Neuronal stem cell (in vitro differentiated cells): ENCODE measurements at places on chromosomes 5 and 9.

DNA sequence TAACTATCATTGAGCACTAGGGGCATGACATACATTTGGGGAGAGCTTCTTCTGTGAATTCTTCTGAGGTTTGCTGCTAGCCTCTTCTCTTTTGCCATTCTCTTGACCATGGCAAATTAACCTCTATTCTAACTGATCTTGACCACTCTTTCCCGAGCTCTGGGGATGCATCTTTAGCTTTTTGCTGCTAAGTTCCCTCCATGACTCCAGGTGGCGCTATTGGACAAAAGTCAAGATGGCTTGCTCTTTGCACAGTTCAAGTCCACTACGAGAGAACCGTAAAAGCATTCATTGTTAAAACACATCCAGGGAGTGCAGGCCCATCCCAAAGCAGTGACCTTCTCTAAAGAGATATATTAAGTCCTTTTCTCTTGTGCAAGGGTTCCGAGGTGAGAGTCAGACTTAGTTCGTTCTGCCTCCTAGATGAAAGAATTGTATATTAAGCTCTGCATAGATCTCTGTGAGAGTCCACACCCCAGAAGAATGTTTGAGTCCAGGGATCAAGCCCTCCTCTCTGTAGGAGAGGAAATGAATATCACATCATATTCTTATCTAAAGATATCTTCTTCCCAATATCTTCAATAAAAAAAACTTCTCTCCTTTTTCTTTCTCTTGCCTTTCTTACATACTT, 1152.9 kb upstream of the CDH6 start:
- no peaks in the 10 kb centered on the region for H3K4me1 ChIP-seq
- H3K27ac ChIP-seq, result no peak overlapping the region
- no peaks in the 10 kb centered on the region for H3K36me3 ChIP-seq
- H3K4me3 ChIP-seq, result no peak overlapping the region
- DNase-seq, result peak; percentile 74

GRCh38 chr5:158942217-158942616, 157.5 kb downstream of the EBF1 start:
- DNase-seq, result no peak
- no peaks in the 10 kb centered on the region for H3K27me3 ChIP-seq
- peaks cover 17% of the 10 kb centered on the region for H3K36me3 ChIP-seq
- H3K27ac ChIP-seq, result no peak overlapping the region
- no peak overlapping the region for H3K4me3 ChIP-seq

- H3K4me1 ChIP-seq, result peaks cover 2% of the 10 kb centered on the region
- DNase-seq, result peak; percentile 23
- H3K4me3 ChIP-seq, result peak overlapping the region; percentile 99
- H3K36me3 ChIP-seq, result peaks cover 39% of the 10 kb centered on the region
- no peak overlapping the region for H3K27ac ChIP-seq
Measured at GRCh38 chr9:133375116-133375723, 640 bp downstream of the SURF4 start.

DNA sequence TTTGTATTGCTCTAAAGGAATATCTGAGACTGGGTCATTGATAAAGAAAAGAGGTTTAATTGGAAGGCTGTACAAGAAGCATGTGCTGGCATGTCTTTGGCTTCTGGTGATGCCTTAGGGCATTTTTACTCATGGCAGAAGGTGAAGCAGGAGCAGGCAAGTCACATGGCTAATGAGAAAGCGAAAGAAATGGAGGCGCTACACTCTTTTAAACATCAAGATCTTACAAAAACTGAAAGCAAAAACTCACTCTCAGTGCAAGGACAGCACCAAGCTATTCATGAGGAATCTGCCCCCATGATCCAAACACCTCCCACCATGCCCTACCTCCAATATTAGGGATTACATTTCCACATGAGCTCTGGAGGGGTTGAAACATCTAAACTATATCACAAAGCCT, 1458.8 kb upstream of the ACO1 start:
- DNase-seq, result no peak
- no peaks in the 10 kb centered on the region for H3K4me1 ChIP-seq
- no peak overlapping the region for H3K27ac ChIP-seq

DNA sequence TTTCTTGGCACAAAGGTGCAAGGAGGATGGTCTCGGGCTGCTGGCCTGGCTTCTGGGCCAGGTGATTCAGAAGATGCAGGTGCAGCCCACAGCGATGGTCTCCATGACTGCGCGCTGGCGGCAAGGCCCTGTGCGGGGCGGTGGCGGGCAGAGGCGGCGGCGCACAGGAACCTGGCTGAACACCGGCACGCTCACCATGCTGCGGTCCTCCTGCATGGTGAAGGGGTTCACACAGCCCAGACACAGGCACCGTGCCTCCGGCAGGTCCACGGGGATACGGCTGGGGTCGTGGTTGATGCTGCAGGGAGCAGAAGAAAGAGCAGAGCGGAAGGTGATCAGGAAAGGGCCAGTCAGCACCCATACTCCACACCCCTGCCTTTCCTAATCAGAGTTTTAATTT, 4.8 kb downstream of the IL17B start:
- no peaks in the 10 kb centered on the region for H3K36me3 ChIP-seq
- no peaks in the 10 kb centered on the region for H3K27me3 ChIP-seq
- no peak for DNase-seq
- no peak overlapping the region for H3K4me3 ChIP-seq

GRCh38 chr9:107566611-107567061, 77.1 kb upstream of the KLF4 start:
- H3K27ac ChIP-seq, result no peak overlapping the region
- no peak for DNase-seq
- no peaks in the 10 kb centered on the region for H3K27me3 ChIP-seq
